ENCODE measurements at places on chromosomes 4 and X.

DNA sequence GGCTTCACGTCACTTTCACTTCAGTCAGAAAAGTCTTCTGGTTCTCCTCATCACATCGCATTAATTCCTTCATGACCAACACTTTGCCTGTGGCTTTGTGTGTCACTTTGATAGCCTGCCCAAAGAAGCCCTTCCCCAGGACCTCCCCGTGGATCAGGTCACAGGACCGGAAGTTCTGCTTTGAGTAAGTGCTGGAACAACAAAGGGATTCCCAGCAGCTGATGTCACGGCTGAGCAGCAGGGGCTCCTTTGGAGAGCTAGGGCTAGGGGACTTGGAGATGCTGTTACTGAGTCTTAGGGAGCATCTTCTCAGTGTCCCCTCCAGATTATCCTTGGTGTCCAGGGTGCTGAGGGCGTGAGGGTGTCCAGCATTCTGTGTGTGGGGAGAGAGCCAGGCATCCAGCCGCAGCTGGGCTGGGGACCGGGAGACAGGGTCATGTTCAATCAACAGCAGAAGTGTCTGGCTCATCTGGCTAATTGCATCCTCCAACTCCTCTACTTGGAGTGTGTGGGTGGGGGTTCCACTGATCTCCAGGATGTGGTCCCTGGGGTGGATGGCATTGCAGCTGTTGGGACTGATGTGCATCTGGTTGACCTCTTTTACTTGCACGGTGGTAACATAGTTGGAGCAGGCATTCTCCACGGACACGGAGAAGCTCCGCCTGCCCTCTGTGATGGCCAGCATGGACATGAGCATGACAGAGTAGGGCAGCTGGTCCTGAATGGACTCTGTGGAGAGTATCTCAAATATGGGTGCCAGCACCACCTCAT, 39.2 kb upstream of the ARHGAP6 start:
- no peak for DNase-seq

DNA sequence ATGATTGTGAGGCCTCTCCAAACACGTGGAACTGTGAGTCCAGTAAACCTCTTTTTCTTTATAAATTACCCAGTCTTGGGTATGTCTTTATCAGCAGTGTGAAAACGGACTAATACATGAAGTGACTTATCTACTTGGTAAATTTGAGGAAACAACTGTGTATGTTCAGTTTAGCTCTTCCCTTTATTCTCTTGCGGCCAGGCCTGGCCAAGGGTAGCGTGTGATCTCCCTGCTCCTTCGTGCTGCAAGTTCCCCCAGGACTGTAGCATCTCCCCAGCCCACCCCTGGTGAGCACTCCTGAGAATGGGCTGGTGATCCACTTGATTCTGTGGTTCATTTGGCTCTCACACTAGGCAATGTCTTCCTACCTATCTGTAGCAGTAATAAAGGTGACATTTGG, 53.2 kb upstream of the CHRNA9 start:
- DNase-seq = no peak

DNA sequence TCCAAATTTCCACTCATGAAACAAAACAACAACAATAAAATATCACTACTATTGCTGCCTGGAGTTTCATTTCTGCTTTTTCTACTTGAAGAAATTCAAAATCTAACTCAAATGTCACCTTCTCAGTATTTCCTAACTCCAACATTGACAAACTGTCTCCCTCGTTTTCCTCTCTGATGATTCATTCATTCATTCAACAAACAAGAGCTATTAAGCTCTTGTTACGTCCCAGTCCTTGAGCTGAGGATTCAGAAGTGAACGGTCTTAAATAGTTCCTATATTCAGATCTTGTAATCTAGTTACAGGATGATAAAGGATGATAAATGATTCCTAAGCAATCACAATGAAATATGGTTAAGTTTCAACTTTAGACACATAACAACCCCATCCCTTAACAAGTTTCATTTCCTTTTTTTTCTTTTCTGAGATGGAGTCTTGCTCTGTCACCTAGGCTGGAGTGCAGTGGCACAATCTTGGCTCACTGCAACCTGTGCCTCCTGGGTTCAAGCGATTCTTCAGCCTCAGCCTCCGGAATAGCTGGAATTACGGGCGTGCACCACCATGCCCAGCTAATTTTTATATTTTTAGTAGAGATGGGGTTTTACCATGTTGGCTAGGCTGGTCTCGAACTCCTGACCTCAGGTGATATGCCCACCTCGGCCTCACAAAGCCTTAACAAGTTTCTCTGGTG, 1.7 kb downstream of the SLC9B2 start:
- DNase-seq = no peak

DNA sequence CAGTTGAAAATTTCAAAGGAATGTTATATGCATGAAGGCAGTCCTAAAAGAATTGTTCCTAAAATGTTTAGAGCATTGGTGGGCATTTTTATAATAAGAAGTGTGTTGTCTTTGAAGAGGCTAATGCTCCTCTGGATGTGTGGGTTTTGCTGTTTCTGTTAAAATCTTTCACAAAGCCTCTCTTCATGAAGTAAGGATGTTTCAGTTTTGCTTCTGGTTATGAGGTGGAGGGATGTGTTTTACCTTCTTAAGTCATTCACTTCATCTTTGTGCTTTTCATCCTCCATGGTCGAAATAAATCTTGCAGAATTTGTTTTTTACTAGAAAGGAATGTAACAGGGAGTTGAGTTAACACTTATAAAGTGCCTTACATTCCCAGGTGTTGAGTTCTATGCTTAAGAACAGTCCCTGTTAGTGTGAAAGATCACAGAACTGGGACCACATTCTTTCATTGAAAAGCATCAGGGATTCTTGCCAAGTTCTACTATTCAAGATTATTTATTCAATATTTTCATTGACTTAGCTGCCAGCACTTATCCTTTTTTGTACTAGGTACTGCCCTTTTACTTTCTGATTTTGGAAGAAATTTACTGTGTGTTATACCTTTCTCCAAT, 21.1 kb downstream of the FHIP1A start:
- DNase-seq = no peak

- no peak for DNase-seq
Measured at GRCh38 chr4:124067046-124067445, 645.5 kb downstream of the ANKRD50 start.

GRCh38 chr4:24583451-24584210, 723 bp downstream of the DHX15 start:
- no peak for DNase-seq

GRCh38 chr4:109294006-109294405, 8.5 kb downstream of the COL25A1 start:
- no peak for DNase-seq

GRCh38 chr4:142582340-142582739, 263.8 kb downstream of the INPP4B start:
- no peak for DNase-seq
